ENCODE measurements at places on chromosomes 3 and 15.

- DNase-seq = no peak
Measured at GRCh38 chr3:196311-197148, at the start of gene CHL1. CHL1 (plus strand) TSS chr3:196763; CDS start chr3:319777, 123,014 bp downstream.

DNA sequence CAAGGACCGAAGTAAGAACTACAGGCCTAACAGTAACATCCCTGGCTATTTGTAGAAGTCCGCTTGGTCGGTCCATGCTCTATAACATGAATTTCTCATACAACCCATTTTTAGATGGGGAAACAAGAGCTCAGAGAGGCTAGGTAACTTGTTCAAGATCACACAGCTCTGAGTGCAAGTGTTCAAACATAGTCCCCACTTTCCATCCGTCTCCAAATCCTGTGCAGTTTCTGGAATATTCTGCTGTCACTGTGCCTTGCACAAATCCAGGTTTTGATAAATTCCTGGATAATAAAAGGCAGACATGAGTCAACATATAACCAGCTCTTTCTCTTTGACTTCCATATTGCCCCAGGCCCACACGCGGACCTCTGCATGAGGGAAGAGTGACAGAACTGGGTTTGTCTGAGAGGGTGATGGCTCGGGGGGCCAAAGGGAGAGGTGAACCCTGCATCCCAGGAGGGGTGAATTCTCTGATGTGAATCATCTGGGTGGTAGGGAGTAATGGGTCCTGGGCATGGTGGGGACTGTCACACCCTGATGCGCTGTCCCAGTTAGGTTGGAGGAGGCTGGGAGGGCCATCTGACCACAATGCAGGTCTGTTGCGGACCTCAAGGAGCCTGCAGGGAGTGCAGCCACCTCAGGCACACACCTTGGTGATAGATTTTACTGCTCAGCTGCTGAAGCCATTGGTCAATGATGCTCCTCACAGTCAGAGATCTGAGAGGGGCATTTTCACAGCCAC lies 162.2 kb downstream of the SMAD6 start:
- DNase-seq = no peak

GRCh38 chr3:150925751-150926201 lies 20.5 kb upstream of the MINDY4B start:
- DNase-seq = peak; percentile 69

DNA sequence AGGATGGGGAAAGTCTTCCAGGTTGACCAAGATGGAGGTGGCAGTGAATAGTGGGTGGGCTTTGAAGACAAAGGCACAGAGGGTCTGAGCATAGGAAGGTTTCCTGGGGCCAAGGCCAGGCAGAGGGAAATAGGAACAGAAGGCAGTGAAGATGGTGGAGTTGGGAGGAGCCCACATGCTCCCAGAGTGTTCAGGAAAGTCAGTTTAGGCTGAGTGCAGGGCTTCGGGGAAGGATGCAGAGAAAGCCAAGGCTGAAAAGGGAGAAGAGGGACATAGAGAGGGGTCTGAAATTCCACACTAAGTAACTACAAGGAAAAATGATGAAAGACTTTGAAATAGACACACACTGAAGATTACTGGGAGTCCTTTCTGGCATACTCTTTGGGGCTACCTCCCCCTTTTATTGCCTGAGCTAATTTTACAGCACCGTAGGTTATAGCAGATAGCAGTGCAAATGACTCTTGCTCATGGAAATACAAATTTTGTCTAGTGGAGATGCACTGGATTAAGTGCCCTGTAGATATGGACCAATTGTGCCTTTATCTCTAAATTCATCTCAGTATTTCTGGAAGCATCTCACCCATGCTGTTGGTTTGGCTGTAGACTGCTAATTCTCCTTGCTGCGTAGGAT lies 3.8 kb downstream of the CX3CR1 start:
- DNase-seq = no peak

- no peak for DNase-seq
Measured at GRCh38 chr15:83430441-83430840, 16.7 kb upstream of the SH3GL3 start.

All from activated naive CD8-positive, alpha-beta T cell treated with anti-CD3 and anti-CD28 coated beads for 36 hours (primary cell).